ENCODE measurements at places on chromosomes 5 and 9.

DNA sequence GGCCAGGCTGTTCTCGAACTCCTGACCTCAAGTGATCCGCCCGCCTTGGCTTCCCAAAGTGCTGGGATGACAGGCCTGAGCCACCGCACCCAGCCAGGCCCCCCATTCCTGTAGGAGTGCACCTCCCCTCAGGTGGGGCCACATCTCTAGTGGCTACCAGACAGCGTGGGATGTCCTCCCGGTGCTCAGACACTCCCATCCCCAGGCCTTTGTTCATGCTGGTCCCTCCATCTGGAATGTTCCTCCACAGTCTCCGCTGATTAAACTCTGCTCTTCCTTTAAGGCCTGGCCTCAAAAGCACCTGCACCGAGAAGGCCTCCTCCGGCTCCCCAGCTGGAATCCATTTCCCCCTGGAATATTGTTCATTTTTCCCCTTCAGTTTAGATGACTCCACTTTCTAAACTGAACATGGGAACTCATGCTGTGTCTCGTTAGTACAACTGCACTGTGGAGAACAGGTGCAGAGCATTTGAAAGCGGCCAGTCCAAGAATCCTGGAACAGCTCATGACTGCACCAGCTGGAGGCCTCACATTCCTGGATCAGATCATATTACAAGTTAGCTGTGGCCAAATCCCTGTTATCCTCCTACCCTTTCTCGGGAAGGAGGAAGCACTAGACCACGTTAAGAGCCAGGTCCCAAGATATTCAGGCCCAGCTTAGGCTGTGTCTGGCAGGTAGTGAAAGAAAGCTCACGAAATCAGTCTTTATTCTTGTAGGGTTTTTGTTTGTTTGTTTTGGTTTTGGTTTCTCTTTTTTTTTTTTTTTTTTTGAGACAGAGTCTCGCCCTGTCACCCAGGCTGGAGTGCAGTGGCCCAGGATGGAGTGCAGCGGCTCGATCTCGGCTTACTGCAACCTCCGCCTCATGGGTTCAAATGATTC, 10.8 kb upstream of the PRRC2B start:
- DNase-seq: no peak

DNA sequence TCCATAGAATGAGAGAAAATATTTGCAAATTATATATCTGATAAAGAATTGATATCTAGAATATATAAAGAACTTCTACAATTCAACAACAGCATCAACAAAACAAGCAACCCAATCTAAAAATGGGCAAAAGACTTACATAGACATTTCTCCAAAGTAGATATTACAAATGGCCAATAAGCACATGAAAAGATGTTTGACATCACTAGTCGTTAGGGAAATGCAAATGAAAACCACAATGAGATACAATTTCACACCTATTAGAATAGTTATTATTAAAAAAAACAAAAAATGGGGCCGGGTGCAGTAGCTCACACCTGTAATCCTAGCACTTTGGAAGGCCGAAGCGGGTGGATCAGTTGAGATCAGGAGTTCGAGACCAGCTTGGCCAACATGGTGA, 24.4 kb downstream of the CATSPER3 start:
- DNase-seq: no peak

DNA sequence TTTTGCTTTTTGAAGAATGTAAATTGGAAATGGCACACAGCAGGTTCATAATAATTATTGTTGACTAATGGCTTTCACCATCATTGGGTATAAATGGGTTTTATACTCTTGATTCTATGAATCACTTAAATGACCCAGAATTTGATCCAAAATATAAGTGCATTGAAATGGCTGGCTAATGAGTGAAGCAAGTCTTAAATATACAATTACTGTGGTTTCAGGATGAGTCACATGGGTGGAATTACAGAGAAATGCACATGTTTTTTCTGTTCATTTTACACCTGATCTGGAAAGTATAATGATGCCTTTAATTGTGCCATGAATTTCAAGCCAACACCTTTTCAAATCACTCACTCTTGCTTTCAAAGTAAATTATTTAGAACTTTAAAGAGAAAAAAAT, 380.8 kb upstream of the CD180 start:
- DNase-seq: no peak

- DNase-seq: no peak
Measured at GRCh38 chr9:34291023-34291422, 38.0 kb downstream of the KIF24 start.

- no peak for DNase-seq
Measured at GRCh38 chr5:88673253-88674105, 209.5 kb downstream of the MEF2C start.

GRCh38 chr5:58933891-58934628, 351.2 kb downstream of the RAB3C start:
- no peak for DNase-seq

GRCh38 chr5:147452165-147452811, 57.6 kb downstream of the DPYSL3 start:
- DNase-seq: no peak

DNA sequence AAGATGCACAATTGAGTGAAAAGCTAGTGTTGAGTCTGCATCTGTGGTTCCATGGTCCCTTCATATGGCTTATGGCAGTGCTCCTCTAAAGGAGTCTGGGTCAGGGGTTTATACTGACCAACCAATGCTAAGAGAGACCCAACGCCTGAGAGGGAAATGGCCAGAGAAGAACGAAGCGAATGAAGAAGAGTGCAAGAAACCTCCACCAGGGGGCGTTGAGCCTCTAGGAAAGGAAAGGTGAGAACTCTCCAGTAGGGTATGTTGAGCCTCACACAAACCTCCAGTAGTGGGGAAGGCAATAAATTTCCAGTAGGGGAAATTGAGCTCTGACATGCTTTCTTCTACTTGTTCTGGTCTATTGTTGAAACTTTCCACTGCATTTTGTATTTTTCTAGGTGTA, 470.6 kb downstream of the PRDM9 start:
- DNase-seq: no peak

DNA sequence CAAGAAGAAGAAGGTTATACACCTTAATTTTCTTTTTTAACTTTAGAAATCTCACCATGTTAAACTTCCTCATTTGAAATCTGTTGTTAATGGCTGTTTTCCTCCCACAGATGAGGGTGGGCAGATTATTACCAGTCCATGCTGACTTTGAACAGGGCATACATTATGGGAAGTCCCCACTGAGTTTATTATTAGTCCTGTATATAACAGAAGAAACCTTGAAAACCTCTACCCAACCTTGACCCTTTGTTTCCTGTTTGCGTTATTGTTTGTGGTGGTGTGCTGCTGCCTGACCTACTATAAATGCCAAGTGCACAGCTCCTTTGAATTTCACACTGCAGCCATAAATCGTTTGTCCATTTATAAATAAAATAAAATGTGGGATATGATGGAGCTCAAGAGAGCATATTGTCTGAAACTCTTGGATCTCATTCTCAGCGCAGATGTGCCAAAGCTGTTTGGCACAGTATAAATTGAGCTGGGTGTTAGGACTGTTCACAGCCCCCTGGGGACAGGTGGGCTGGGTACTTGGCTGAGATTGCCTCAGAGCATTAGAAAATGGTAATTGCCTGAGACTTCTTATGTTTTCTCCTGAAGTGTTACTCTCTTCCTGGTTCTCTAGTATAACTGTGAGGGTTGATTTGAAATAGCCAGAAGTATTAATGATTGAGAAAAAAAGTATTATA, 139.6 kb downstream of the SPATA31D1 start:
- no peak for DNase-seq

GRCh38 chr5:94461131-94461530, 157.3 kb downstream of the KIAA0825 start:
- DNase-seq: no peak

All from stimulated activated CD4-positive, alpha-beta T cell treated with anti-CD3 and anti-CD28 coated beads, TNF-alpha, amount 100 ng/mL, for 1 hour (primary cell).